Aorta (tissue), 5 donors: ENCODE measurements at places on chromosomes 12 and 14. TPM values are rescaled to one million over a fixed set of nuclear protein-coding genes. Genes with fewer than 3 reads are reported as not detected.

DNA sequence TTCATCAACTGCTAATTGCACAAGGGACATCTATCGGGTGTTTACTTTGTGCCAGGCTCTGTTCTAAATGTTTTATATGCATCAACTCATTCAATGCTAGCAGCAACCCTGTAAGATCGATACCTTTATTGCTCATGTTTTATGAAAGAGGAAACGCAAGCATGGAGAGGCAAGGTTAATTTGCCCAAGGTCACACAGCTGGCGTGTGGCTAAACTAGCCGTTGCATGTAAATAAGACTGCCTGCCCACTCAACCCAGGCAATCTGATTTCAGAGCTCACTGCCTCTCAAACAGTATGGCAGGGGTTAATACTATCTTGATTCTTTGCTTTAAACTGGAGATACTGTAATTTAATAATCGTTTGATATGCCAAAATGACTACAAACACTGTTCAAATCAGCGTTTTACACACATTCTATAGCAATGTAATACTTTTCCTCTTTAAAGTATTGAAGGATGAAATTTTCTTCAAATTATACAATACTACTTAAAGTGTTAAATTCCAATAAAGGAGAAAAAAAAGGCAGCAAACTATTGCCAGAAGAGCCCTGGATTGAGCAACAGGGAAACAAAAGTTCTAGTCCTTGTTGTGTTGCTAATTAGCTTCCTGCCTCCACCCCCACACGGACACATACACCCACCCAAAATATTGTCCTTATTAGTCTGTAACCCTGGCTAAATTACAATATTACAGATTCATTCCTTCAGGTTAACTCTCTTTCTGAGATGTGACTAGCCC is 39.1 kb upstream of the DHRS7 start:
- no peak for DNase-seq

GRCh38 chr14:90658541-90658967 is 157.7 kb downstream of the TTC7B start:
- DNase-seq: no peak

- DNase-seq: no peak
These were observed 5.9 kb upstream of the APOLD1 start for GRCh38 chr12:12779529-12779928.

DNA sequence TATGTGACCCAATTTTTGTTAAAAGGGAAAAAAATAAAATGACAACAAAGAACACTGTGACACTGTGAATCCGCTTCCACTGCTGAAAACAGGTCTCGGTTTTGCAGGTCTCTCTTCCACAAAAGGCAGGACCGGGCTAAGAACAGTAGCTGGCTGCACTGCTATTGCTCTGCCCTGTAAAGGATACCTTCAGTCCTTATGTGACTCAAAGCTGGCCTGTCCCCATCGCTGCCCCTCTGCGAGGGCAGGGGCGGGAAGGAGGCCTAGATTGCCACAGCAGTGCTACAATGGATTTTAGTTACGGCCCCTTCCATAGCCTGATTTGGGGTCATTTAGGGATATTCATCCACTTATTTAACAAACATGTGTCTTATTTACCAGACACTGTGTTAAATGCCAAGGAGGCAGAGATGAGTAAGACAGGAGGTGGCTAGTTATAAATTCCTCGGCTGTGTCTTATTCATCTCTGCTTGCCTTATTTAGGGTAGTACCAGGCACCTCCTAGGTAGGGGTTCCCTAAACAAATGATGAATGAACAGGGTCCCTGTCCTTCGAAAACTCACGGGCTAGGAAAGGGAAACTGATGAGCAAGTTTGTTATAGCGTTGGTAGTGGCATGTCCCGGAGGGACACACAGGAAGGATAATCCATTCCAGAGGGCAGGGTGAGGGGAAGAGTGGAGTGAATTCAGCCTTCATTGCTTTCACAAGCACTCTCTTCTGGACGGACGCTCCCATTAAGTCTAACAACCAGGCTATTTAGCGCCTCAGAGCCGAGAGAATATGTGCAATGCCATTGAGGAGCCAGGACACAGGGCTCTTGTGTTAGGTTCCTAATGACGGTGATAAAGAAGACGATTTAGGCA is 73.3 kb downstream of the EID3 start:
- no peak for DNase-seq

- DNase-seq: no peak
These were observed 1120.5 kb upstream of the FLRT2 start for GRCh38 chr14:84409435-84409834.

- DNase-seq: no peak
These were observed 6.1 kb downstream of the A2ML1 start for GRCh38 chr12:8828257-8829124.

- DNase-seq: no peak
These were observed 33.8 kb downstream of the DCP1B start for GRCh38 chr12:1970331-1970900.

DNA sequence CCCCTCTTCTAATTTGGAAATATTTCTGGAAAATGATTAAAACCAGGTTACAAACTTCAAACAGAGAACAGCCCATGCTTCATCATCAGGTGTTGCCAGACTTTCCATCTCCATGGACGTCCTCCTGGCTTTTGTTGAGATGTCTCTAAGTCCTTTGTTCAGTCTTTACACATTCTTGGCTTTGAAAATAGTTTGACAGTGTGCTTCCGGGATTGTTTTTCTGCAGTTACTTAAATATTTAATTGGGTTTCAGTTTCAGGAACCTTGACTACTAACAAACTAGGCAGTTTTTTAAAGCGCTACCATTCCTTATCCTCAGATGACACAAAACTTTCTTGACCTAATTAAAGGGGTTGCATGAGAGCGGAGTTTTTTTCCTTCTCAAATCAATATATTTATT is 47.8 kb downstream of the GOLGA5 start:
- no peak for DNase-seq

DNA sequence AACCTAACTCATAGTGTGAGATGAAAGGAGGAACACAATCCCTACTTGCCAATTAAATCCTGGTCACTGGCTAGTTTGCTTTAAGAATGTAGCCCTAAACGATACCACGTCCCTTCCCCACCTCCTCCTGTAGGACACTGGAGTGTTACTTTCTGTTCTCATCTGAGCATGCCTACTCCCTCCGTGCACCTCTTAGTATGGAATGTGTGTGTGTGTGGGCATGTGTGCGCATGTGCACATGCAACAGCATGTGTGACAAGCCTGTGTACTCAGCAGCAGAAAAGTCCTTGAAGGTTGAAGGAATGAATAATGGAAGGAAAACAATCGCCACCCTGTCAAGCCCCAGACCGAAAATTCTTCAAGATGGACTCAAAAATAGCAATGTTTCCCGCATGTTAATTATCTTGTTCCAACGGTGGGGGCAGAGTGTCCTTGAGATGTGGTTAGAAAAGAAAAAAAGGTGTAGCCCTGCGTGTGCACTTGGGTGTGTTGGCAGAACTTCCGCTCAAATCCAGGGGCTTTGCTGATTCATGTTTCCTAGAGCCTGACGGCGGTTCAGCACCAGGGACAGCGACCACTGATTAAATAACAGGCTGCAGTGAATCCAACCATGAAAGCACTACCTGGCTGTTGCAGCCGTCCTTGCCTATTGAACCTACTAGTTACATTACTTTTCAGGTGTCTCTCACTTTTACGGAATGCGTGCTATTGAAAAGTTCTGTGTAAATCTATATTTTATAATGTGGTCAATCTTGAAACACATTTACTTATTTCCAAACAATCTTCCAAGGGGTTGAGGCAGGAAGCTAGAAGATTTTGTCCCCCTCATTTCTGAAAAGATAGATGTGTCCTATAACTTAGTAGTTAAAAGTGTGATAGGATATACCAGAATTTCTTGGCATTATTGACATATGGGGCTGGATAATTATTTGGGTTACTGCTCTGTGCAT is 79.8 kb downstream of the SRRM4 start:
- peak; percentile 62 for DNase-seq

Gene DLGAP5
- 0.63 TPM for total RNA-seq

Gene DTX1
- 4.8 TPM for total RNA-seq

Gene TSPAN11
- 14.1 TPM for total RNA-seq

Gene ANO4
- 0.42 TPM for total RNA-seq
